ENCODE measurements at places on chromosomes 4 and X.

- no peak for DNase-seq
These were observed 109.4 kb upstream of the TLL1 start for GRCh38 chr4:165763640-165764039.

GRCh38 chr4:137509855-137510282 is 22.4 kb downstream of the PCDH18 start:
- no peak for DNase-seq

DNA sequence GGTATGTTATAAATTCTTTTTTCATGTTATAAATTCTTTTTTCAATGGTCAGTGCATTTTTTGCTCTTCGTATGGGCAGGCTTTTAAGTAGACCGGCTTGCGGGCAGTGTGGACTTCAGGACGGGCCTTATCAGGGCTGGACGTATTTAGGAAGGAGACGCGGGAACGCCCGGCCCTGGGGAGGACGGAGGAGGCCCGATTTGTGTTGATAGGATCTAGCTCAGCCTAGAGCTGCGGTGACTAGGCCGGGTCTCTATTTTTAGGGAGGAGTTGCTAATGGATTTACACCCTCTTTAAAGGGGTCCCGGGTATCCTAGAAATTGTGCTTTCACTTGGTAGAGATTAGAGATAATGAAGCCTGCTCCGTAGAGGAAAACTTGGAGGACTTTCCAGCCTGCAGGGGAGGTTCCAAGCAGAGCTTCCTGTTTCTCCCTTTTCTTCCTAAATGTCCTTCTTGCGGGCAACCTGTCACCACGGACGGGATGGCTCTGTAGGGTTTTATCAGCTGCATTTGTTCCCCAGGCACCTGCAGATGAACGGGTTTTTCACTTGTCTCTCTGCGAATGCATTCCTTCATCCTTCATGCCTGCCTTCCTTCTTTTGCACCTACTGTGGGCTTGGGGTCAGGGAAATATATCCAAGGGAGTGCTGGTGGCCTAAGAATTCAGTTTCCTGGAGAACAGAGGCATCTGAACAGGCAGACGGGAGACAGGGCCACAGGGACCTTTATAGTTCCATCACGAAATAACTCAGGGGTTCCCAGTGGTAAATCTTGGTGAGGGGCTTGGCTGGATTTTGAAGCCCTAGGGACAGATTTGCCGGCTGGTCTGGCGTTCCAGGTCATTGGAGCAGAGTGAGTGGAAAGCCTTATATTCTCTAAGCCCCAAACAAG is 1.4 kb downstream of the CD99 start:
- no peak for DNase-seq

DNA sequence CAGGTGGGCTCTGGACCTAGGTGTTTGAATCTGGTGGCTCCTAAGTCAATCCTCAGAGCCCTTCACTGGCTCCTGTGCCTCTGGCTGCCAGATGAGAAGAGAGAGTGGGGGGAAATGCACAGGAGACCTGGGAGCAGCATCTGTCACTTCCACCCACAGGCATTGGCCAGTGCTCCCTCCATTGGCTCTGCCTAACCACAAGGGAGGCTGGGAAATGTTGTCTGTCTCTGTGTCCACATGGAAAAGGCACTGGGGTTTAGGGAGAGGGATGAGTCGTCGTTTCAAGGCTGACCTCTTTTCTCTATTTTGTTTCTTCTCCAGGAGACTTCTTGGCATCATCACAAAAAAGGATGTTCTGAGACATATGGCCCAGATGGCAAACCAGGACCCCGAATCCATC is 76.4 kb downstream of the CLCN4 start:
- no peak for DNase-seq

- DNase-seq = no peak
These were observed 13.6 kb upstream of the ABLIM2 start for GRCh38 chr4:8171984-8172924.

DNA sequence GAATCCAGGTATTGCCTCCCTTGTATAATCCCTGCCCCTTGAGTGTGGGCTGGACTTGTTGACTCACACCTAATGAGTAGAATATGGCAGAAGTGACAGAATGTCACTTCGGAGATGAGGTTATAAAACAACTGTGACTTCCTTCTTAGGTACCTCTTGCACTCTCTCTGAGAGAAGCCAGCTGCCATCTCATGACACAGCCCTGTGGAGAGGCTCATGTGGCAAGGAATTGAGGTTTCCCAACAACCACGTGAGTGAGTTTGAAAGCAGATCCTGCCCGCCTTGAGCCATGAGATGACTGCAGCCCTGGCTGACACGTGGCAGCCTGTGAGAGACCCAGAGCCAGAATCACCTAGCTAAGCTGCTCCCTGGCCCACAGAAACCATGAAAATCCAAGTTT is 13.5 kb downstream of the ASB11 start:
- no peak for DNase-seq

DNA sequence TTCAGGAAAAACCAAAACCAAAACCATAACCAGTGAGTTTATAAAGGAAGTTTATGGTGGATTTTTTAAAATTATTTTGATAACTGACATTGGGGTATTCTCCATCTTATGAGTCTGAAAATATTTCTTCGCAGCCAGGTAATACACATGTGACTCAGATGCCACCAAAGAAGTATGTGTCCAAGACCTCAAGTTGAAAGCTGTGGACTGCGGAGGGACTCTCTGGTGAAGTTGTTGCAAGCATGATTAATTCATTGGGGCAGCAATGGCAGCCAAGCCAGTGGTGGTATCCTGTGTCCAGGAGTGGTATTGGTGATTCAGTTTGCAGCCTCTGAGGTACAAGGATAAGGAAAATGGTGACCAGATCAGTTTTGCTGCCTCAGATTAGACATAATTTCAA is 14.0 kb upstream of the ADH5 start:
- DNase-seq = peak; percentile 53

GRCh38 chrX:150446151-150446550 is 83.0 kb downstream of the MAMLD1 start:
- no peak for DNase-seq

DNA sequence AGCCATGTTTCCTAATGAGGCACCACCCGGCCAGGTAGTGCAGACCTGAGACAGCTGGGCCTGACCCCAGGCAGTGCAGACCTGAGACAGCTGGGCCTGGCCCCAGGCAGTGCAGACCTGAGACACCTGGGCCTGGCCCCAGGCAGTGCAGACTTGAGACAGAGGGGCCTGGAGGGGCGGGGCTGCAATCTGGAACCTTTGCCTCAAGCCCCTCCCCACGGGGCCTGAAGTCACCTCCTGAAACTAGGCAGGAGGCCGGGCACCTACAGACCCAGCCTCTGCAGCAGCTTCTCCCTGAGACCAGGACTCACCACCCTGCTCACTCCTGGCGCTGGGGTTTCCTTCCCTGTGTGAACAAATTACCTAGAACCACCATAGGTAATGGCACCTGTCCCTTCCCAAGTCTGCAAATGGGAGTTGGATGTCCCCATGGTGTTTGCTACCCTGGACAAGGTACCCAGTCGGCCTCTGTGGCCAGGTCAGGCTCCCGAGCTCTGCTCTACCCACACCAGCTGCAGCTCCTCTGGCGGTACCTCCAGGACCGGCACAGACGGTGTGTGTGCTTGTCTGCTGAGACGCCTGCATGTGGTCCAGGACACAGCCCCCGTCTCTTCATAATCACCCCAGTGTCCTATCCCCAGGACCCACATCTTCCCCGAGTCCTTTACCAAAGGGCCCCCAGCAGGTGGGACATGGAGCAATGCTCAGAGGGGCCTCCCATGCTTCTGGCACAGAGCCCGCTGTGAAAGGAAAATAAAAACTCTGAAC is 53.1 kb upstream of the C4orf50 start:
- DNase-seq = no peak

DNA sequence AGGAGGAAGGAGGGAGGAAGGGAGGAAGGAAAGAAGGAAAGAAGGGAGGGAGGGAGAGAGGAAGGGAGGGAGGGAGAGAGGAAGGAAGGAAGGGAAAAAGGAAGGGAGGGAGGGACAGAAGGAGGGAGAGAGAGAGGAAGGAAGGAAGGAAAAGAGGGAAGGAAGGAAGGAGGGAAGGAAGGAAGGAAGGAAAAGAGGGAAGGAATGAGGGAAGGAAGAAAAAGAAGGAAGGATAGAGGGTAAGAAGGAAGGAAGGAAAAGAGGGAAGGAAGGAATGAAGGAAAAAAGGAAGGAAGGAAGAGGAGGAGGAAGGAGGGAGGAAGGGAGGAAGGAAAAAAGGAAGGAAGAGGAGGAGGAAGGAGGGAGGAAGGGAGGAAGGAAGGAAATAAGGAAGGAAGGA is 796.8 kb downstream of the ARAP2 start:
- DNase-seq = no peak

GRCh38 chr4:148443512-148444295 is 1.5 kb upstream of the NR3C2 start:
- no peak for DNase-seq

DNA sequence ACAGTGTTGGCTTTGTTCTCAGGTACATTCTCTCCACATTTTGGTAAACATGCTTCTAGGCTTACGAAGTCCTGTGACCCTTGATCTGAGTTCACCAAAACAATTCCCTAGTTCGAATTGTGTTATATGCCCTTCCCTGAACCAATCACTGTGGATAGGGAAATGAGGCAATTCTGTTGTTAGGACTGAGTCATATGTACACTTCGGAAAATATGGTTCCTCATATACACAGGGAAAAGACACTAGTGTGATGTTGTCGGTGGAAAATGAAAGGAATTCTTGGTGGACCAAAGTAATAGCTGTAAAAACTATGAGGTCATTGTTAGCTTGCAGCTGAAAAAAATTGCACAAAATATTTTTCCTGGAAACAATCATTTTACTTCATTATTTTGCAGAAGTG is 46.6 kb upstream of the MAGEC2 start:
- DNase-seq = no peak

GRCh38 chrX:71111921-71112431 is 599 bp upstream of the IL2RG start:
- no peak for DNase-seq

DNA sequence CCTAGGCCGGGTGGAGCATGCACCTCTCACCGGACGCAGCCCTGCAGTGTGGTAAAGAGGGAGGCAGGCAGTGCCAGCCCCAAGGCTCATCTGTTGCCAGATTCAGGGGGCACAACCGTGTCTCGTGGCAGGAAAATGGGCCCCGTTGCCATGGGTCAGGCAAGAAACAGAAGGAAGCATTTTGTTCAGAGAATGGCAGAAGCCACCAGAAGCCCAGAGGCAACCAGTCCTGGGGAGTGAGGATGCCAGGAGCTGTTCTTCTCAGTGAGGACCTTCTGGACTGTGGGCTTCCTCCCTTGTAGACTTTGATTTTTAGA is 12.5 kb upstream of the UVSSA start:
- no peak for DNase-seq

DNA sequence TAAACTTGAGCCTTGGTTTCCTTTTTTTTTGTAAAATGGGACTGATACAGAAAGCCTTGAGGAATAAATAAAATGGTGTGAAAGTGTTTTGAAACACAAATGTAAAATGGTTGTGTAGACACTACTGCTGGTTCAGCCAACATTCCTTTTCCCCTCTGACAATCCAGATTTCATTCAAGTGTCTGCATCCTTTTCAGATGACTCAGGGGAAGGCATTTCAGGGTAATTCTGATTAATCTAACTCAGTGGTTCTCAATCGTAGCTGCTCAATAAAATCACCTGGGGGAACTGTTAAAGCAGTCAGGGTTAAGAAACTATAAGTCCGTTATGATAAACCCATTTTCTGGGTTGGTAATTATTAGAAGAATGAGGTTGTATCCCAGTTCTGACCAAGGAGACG is 4.6 kb downstream of the ARHGAP10 start:
- no peak for DNase-seq

- DNase-seq = no peak
These were observed 177.2 kb downstream of the GABRG1 start for GRCh38 chr4:45946699-45947098.

DNA sequence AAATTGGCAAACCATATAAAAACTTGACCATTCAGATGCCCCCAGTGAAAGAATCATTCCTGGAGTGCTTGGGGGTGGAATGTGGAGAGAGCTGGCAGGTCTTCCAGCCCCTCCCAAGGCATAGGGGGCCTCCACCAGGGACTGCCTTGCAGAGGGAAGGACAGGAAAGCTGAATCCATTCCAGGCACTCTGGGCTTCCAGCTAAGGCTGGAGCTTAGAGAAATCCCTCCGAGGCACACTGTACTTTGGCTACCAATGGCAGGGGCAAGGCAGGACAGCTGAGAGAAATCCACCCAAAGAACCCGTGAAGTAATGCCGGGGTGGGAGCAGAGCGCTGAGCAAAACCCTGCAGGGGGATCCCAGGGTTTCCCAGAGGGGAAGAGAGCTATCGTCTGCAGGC is 4.0 kb downstream of the CENPU start:
- DNase-seq = no peak

DNA sequence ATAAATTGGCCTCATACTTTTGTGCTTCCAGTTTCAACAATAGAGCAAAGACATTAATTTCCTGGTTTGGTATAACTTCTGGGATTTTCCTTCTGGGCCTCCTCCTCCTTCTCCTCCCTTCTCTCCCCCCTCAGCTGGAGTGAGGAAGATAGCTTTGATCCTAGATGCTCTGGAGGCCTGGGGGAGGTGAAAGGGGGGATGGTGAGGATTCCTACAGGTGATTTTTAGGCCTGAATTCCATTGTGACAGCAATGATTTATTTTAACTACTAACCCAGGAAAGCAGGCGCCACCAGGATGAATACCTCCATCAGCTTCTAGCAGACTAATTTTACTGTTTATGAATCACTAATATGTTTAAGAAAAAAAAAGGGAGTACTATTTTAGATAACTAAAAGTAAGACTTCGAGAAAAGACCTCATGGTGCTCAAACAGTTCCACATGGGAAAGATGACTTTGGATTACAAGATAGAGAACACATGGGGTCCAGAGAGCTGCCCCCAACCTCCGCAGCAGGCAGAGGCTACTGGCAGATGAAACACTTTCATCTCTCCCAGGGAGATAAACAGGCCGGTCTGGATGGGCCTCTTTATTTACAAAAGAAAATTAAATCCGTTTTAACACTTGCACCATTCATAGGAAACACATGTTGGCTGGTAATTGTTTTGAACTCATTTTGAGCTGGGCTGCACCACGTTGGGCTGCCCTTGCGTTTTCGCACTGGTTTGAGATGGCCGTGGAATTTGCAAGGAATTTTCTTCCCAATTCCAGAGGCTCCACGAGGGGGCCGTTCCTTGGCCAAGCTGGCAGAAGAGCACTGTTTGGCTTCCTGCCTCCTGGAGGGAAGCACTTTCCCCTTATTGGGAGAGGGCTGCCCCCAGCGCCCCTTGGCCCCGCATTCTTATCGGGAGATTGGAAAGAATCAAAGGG is 125.1 kb upstream of the STX18 start:
- DNase-seq = no peak

GRCh38 chrX:149909324-149910177 is 19.8 kb upstream of the HSFX4 start:
- DNase-seq = no peak

DNA sequence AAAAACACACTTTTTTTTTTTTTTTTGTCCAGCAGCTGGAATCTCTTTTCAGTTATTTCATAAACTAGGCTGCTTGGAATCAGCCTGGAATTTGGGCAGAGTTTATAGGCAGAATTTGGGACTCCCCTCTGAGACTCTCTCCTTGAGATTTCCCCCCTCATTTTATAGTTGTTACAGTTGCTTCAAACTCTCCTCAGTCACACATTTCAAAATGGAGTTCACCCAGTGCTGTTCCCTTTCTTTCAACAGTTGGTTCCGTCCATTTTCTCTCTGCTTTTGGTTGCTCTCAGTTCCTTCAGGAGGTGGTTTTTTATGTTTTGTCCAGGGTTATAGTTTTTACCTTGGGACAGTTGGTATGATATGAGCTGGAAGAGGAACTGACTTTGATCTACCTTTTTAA is 27.5 kb downstream of the NSD2 start:
- DNase-seq = no peak
